ENCODE measurements at places on chromosomes 11 and 22.

DNA sequence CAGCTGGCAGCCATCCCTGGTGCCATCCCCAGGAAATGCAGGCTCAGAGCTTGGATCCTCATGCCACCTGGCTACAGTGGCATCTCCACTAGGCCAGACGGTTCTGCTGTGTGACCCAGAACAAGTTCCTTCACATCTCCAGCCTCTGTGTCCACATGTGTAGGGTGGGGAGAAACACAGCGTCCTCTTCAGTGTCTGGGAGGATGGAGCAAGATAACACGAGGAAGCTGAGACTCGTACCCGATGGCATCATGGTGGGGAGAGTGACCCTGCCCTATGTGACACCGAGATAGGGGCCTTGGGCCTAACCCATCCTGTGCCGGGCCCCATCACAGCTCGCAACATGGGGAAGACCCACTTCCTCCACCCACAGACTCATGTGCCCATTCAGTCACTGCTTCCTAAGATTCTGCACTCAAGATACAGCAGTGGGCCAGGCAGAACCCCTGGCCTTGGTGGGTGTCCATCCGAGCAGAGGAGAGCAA lies 78.5 kb downstream of the MORC2 start:
- DNase-seq: no peak

GRCh38 chr11:12812849-12813248 lies 138.6 kb downstream of the TEAD1 start:
- no peak for DNase-seq

- DNase-seq: peak; percentile 28
These were observed 1.1 kb downstream of the FCHSD2 start for GRCh38 chr11:73141031-73141308.

- no peak for DNase-seq
These were observed 706.8 kb downstream of the KCNA4 start for GRCh38 chr11:29309992-29310391.

- DNase-seq: peak; percentile 67
These were observed 5.8 kb downstream of the ARSA start for GRCh38 chr22:50621948-50622722.

GRCh38 chr22:45216133-45217003 lies 24.3 kb downstream of the KIAA0930 start:
- no peak for DNase-seq

- no peak for DNase-seq
These were observed 67.9 kb downstream of the DCUN1D5 start for GRCh38 chr11:103024086-103024485.

DNA sequence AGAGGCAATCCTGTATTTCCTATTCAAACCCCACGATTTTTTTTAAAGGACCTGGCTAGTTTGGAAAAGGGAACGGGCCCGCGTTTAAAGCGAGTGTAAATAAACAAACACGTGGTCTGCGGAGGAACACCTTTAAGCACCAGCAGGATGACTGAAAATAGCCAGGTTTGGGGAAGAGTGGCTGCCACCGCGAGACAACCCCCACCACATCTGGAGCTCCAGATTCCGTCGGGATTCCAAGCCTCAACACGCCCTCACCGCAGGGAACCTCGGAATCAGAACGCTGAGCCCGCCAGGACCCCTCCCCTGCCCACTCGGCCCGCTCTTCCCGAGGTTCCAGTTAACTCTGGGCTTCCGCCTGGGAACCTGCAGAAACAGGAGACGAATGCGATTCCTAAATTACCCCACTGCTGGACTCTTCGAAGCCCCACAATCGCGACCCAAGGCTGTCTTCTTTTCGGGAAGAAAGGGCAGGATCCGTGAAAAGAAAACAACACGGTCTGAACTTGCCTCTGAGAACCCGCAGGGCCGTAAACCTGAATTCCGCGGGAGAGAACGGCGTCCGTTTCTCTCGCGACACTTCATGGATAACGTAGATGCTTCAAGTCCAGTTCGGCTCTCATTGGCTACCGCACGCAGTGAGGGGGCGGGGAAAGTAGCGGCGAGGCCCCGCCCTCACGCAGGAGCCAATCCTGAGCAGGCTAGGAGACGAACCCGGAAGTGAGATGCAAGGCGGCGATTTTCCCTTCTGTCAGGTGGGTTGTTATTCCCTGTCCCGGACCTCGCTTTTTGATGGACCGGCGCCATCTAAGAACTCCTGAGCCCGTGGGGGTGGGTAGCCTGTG lies at the start of the genes ANKRD49 and MRE11:
Gene ANKRD49, plus strand, starts transcription at position 704 of the 845 bp plus-strand sequence. CDS start 2,710 bp downstream, outside the sequence.
Gene MRE11, minus strand, starts transcription at position 564 of the 845 bp plus-strand sequence. CDS start 1,043 bp downstream, outside the sequence.
- peak; percentile 97 for DNase-seq

DNA sequence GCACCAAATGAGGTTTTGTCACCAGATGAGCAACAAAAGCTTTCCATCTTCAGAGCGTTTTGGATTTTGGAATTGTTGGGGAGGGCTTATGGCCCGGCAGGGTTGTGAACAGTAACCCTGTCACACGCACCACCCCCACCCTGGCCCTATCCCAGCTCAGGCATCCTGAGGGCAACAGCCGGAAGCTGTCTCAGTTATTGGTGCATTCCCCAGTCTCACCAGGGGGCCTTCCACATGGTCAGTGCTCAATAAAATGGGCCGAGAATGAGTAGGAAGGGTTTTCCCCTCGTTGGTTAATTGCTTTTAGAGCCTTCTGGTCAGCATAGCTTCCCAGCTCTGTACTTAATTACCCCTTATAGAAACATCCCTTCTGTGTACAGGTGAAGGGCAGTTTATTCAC lies 46.0 kb downstream of the LRP5 start:
- DNase-seq: no peak
